Muscle of leg (tissue), 16 donors: ENCODE measurements at places on chromosomes 5 and 9. TPM values are rescaled to one million over a fixed set of nuclear protein-coding genes. Genes with fewer than 3 reads are reported as not detected.

CDX1 gene
- 0.32 TPM for polyA plus RNA-seq

- no peak for DNase-seq
These were observed 2.0 kb upstream of the CAMSAP1 start for GRCh38 chr9:135909371-135909770.

DNA sequence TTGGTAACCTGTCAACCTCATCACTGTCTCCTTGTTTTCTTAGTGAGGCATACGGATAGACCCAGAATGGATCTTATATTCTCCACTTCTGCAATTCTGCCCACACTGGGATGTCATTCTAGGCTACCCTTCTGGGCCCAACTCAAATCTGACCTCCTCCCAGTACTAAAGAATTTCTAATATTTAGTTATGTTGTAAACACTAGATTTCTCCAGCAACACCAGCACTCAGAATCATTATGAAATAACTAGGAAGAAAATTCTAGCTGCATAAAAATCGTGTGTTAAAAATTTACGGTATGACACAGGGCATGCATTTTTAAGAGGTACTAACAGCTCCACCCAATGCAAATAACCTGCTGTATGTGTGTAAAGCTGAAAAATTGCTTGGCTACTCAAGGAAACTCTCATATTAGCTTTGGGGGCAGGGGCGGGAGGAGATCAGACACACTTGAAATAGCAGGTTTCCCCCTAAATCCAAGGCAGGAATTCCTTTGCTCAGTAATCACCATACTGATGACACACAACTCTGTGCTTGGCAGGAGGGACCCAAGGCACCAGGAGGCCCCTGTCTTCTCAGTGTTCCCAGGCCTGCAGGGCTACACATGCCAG, 27.3 kb downstream of the MACROH2A1 start:
- no peak for DNase-seq

DNA sequence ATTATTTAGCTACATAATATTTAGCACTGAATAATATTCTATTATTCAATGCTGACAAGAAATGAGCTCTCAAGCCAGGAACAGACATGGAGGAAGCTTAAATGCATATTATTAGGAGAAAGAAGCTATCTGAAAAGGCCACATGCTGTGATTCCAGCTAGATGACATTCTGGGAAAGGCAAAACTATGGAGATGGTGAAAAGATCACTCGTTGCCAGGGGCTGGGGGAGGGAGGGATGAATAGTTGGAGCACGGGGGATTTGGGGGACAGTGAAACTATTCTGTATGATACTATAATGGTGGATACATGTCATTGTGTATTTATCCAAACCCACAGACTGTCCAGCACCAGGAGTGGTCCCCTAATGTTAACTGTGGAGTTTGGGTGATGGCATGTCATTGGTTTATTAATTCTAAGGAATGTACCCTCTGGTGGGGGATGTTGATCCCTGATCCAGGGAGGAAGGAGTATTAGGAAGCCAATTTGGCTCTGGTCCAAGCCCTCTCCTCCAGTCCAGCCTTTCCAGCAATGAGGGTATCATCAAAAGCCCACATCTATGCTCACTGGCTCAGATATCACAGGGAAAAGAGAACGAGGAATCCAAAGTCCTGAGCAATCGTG, 162.5 kb downstream of the COL23A1 start:
- DNase-seq: no peak

DNA sequence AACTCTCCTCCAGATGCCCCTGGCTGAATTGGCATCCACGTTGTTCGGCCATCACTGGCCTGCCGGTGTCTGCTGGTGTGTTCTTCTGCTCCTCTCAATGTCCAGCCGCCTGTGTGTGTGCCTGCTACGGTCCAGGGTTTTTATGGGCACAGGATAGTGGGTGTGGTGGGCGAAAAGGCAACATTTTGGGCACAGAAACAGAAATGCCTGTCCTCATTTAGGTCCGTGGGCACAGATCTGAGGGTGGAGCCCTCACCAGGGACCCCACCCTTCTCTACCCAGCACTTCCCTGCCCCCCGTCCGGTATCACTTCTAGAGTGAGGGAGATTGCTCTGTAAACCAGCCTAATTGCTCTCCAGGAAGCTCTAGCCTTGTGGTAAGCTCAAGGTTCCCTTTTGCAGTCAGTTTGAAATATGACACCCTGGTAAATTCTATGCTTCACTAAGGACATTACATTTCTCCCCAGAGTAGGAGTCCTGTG, 410.1 kb downstream of the MAT2B start:
- DNase-seq: peak; percentile 10

DNA sequence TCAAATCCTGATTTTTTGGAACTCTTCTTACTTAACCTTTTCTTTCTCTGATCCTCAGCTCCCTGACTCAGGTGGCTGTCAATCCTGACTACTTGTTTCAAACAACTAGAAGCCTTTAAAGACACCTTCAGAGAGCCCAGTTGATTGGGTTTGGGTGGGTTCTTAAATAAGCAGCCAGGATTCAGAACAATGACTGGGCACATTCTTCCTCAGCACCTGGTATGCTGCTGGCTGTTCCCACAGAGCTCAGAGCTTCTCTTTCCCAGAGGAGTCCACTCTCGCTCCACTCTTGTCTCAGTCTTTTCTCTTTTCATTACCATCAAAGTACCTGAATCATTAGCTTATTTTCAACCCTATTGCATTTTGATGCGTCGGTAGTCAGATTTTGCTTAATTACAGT, 22.5 kb downstream of the PCSK5 start:
- DNase-seq: no peak

RMRP gene
- not detected for polyA plus RNA-seq

FOXD4L4 gene
- polyA plus RNA-seq: 0.05 TPM

DNA sequence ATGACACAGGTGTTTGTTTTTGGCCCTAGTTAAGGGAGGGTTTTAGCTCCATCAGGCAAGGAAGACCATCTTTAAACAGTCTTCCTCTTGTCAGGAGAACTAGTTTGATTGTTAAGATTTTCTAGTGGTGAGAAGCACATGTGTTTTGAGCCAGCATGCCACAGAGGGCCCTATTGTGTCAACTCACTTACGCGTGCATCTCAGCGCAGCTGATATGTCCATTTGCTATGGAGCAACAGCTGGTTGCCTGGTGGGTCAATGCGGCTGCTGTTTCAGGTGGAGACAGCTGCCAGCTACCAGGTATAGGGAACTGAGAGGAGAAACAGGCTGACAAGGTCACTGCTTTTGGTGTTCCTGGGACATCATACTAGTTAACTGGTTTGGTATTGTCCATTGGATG, 100.5 kb upstream of the PRRC1 start:
- peak; percentile 75 for DNase-seq

SERF1A gene
- polyA plus RNA-seq: 4.0 TPM

GRCh38 chr9:114271556-114272510, 51.1 kb upstream of the ORM1 start:
- DNase-seq: peak; percentile 75

DNA sequence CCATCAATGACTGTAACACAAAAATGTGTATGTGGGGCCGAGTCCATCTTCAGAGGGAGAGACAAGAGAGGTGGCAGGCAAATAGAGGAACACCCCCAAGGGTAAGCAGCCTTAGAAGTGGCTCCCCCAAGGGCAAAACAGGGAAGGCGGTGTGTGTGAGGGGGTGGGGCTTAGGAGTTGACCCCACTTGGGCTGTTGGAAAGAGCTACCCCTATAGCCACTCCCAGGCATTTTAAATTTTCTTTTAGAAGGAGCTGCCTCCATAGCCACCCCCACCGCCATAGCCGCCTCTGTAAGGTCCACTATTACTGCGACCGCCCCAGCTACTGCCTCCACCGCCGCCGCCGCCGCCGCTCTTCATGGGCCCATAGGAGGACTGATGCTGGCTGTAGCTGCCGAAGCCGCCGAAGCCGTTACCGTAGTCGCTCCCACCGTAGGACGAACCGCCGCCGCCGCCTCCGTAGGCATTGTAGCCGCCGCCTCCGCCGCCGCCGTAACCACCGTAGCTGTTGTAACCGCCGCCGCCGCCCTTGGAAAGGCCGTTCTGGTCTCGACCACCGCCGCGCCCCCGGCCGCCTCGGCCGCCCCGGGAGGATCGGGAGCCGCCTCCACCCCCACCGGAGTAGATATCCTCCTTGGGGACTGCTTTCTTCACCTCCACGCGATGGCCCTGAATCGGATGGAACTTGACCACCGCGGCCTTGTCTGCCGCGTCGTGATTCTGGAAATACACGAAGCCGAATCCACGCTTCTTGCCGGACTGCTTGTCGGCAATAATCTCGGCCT, 1.1 kb downstream of the HNRNPA0 start:
- DNase-seq: peak; percentile 52

FGD3 gene
- 2.7 TPM for polyA plus RNA-seq

PCDHA5 gene
- polyA plus RNA-seq: not detected

IL13 gene
- polyA plus RNA-seq: not detected

DNA sequence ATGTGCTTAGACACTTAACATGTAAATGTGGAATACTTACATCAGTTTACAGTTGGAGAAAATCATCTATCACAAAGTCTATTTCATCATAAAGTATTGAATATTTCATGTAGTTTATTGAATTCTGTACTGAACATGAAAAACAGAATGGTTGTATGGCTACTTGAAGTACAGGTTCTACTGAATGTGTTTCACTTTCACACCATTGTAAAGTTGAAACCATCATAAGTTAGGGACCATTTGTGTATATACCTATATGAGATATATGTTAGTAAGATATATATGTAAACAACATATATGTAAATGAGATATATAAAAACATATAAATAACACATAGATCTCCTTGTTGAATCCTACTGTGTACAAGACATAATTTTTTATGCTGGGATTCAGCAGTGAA, 63.0 kb upstream of the TAF11L2 start:
- no peak for DNase-seq

DNA sequence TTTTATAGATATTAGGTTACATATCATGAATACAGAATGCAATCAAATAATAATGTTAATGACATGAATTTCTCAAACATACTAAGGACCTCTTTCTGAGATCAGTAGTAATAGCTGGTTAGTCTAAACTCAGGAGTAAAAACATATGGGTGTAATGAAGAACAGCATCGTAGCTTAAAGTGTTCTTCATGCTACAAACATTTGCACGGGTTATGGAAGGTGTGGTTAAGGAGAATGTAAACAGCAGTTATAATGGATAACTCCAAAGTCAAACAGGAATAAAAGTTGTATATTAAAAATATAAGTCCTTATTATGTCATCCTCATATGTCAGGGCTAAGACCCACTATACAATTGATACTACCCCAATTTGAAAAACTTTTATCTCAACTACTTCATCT, 112.5 kb downstream of the RICTOR start:
- DNase-seq: no peak

OR1Q1 gene
- not detected for polyA plus RNA-seq

GRCh38 chr9:133874060-133874657, 118.0 kb downstream of the VAV2 start:
- DNase-seq: no peak

DOCK8 gene
- 5.6 TPM for polyA plus RNA-seq

PPP3R2 gene
- polyA plus RNA-seq: not detected

DNA sequence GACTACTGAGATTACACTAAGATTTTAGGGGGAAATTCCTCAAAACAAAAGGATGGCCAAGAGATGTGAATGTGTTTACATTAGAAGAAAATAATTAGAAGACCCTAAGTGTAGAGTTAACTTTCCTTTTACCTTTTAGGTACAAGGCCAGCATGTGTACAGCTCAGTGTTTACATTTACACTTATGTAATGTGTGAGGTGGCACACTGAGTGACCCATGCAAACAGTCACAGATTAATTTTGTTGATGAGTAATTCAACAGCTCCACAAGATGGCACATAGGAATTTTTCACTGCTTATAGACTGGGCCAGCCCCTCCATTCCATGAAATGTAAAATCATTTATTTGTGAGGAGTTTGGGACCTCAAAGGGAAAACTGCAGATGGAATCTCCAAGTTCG, 90.1 kb upstream of the SLC12A2 start:
- no peak for DNase-seq

DNA sequence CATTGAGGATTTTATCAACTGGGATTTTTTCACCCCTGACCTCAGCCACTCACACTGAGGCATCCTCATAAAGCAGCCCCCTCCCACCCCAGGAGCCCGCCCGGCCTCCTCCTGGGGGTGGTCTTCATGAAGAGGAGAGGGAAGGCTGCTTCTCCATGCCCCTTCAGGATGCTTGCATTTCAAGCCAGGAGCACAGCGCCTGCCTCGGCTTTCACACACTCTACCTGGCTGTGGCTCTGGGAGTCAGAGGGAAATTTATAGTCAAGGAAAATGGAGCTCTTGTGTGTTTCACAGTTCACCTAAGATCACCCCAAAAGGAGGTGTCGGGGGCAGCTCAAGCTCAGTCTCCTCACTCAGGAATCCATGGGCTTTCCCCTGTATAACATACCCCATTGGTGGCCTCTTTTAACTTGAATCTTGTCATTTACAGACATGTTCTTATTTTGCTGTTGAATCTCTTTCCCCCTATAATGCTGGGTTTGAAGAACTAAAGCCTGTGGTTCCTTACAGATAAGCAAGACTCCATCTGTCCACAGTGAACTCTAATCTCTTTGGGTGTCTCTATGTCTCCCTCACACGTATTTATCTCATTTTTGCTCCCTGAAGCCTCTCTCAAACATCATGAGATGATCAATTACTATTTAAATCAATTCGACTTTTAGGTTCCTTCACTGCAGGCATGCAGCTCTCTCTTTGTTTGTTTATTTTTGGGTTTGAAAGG, 22.6 kb upstream of the IQGAP2 start:
- DNase-seq: no peak

- DNase-seq: peak; percentile 25
These were observed 281.6 kb downstream of the CRB2 start for GRCh38 chr9:123637606-123637944.

DNA sequence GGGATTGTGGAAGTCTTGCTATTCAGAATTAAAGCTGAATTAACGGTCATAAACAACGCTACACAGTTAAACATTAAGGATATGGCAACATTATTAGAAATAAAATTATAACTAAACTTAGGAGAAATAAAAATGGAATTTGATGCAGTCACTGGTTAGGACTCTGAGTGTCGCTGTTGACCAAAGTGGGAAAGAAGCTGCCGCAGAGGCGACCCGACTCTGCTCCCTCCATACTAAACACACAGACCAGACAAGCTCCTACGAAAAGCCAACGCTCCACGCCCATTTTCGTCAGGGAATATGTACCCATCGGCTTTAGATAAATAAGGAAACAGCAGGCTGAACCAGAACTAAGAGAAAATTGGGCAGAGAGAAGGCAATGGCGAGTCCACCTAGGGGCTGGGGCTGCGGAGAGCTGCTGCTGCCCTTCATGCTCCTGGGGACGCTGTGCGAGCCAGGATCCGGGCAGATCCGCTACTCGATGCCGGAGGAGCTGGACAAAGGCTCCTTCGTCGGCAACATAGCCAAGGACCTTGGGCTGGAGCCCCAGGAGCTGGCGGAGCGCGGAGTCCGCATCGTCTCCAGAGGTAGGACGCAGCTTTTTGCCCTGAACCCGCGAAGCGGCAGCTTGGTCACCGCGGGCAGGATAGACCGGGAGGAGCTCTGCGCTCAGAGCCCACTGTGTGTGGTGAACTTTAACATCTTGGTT, at the start of gene PCDHGA5:
Gene PCDHGA5, plus strand, starts transcription at position 211 of the 709 bp plus-strand sequence. Its CDS starts 169 bp downstream, at position 380.
- peak; percentile 22 for DNase-seq
